Activated CD4-positive, alpha-beta T cell treated with anti-CD3 and anti-CD28 coated beads for 48 hours (primary cell): ENCODE measurements at places on chromosomes 5 and 9.

DNA sequence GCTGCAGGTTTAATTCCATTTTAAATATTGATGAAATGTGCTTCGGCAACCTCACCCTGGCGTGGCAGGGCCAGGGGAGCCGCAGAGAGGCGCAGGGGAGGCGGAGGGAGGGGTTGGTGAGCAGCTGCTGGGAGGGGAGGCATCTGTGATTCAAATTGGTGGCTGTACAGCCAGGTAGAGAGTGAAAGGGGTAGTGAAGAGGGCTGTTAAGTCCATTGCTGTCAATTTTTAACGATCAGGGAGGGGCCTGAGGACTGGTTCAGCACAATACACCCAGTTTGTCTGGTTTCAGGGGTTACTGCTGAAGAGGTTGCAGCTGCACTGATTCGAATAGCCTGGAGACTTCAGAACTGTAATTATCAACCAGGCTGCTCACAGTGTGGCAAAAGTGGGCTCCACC lies 31.3 kb downstream of the LHX6 start:
- no peak for DNase-seq

- DNase-seq, result no peak
Observed at GRCh38 chr5:50655067-50655809, 11.2 kb upstream of the PARP8 start.

- no peak for DNase-seq
Observed at GRCh38 chr5:99034336-99034735, 105.5 kb upstream of the CHD1 start.

DNA sequence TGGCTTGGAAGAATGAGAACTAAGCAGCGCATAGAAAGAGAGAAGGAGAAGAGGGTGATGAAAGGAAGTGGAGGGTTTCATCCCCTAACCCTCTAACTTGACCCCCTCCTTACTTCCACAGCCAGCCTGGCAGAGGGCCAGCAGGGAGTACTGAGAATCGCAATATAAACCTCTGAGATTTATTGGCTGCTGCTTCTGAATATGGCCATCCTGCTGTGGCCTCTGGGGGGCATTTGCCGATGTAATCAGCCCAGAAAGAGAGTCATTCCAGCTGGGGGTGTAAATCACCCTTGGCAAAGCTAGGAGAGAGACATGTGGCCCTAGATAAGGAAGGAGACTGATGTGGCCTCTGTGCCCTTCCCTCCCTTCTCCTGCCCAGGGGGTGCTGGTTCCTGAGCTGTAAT lies 960 bp upstream of the GFRA3 start:
- DNase-seq, result no peak
